ENCODE measurements at places on chromosomes 7 and 10.

- no peak for DNase-seq
Measured at GRCh38 chr7:13333371-13333770, 645.9 kb downstream of the ARL4A start.

DNA sequence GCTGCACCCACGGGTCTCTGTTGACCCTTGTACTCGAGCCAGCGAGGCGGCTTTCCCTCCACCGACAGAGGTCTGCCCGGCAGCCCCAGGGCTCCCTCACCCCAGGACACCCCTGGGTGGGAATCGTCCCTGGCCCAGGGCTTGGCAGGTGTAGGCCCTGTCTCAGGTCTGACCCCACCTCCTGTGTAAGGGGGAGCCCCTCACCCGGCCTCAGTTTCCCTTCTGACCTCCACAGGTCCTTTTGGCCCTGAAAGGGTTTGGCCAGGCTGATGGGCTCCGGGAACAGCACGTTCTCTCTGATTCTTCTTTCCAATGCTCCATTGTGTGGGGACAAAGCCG, 25.0 kb upstream of the ELFN1 start:
- DNase-seq, result no peak

DNA sequence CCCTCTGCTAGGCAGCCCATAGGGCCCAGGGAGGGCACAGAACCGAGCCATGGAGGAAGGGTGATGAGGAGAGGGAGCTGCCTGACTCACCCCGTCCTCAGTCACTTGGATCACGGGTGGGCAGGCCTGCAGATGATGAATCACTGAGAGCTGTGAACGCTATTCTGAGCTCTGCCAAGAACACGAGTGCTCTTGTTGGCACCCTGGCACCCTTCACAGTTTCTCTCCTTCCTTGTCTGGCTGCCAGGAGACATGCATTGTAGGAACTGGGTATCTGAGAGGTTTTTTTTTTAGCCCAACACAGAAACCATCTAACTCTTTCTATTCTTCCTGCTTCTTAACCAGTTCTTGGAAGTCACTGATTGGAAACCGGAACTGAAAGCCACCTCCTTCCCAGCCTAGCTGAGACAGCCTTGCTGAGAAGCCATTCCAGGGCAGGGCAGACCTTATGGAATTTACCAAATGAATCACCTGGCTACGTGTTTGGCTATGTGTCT, 82.1 kb downstream of the SLC37A3 start:
- no peak for DNase-seq

- DNase-seq, result no peak
Measured at GRCh38 chr7:141891336-141891735, 24.9 kb upstream of the OR9A4 start.

GRCh38 chr10:24680647-24681524, 42.8 kb downstream of the ARHGAP21 start:
- DNase-seq, result no peak

DNA sequence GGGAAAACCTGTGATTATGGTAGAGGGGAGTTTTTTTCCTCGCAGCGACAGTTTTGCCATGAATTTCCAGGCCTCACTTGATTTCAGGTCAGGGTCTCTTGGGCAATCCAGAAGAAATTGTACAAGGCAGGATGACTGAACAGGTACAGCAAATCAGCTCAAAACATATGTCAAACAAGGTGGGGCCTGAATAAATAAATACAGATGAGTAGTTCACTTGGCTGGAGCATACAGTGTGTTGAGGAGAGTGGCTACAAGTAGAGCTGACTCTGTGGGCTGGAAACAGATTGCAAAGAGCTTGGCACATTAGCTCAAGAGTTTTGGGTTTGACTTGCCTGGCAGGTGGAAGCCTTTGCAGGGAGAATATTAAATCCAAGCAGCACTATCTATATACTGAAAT, 15.0 kb downstream of the GIMAP8 start:
- DNase-seq, result no peak

DNA sequence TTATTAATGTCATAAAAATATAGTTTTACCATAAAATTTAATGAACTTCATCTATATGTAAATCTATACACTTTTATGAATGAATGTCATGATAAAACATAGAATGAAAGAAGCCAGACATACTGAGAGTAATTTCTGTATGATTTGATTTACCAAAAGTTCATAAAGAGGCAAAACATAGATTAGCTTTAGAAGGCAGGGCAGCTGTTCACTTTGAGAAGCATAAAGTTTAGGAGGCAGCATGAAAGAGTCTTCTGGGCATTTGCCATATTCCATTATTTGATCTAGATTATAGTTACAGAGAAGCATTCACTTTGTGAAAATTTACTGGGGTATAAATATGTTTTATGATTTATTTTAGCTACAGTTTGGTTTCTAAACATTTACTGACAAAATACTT, 487.2 kb downstream of the ANKRD7 start:
- DNase-seq, result no peak

GRCh38 chr10:43871545-43871944, 222.9 kb upstream of the ZNF32 start:
- no peak for DNase-seq

DNA sequence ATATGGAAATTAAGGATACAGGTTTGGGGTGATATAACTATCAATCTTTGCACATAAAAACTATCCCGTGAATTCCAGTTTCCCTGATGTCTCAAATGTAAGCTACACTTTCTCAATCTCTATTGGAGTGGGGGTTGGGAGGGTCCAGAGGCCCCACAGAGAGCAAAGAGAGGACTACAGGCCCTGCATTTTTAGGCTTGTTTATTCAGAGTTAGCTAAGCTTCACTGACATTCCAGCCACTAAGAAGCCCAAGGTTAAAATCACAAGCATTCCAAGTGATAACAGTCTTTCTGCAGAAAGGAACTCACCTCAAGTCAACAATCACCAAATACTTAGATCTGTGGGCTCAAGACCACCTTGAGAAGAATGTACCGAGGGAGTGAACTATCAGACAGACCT, 31.6 kb upstream of the LAMB1 start:
- no peak for DNase-seq

Data from activated CD4-positive, CD25-positive, alpha-beta regulatory T cell (primary cell).